ENCODE measurements at places on chromosomes 5 and 9.

DNA sequence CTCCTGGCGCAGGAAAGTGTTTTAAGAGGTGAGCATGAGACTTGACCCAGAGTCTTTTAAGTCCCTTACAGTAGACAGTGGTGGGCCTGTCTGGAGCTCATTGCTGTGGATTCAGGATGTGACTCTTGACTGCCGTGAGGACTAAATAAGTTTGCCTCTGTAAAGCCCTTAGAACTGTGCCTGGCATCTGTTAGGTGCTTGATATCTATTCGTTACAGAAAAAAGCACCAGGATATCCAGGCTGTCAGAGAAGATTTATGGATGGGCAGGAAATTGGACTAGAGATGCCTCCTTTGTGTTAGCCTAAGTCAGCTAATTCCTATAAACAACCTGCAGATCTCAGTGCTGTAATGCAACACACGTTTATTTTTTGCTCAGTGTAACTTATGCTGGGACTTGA is 12.6 kb downstream of the ERGIC1 start:
- DNase-seq: no peak

DNA sequence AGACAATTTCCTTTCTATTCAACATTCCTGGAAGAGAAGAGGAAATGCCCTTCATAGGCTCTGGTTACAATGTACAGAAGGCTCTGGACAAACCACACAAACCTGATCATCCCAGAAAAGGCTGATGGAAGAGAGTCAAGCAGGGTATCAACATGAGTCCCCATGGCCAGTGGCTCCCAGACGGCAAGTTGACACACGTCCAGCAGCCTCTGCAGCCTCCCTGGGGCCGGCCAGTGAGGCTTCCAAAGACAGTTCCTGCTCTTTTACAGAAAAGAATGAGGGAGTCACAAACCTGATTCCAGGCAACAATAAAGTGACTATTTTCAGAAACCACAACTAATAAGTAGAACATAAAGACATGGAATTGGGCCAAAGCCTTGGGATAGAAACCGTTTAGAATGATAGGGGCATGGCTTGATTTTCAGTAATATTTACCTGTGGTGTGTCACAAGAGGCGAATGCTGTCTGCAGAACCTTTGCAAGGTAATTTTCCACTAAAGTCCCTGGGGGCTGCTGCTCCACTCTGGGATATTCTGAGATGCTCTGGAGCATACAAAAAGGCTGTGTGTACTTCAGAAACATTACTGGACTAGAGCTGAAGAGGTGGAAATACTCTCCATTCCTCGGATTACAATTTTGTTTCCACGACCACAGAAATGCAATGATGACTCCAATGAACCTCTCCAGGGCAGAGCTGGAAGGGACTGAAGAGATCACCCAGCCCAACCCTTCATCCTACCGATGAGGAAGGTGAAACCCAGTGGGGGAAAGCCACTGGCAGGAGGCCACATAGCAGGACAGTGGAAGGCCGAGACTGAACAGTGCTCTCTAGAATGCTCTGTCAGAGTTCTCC is 10.4 kb downstream of the MED27 start:
- DNase-seq: no peak

GRCh38 chr9:70477146-70477745 is 62.8 kb upstream of the KLF9 start:
- no peak for DNase-seq

DNA sequence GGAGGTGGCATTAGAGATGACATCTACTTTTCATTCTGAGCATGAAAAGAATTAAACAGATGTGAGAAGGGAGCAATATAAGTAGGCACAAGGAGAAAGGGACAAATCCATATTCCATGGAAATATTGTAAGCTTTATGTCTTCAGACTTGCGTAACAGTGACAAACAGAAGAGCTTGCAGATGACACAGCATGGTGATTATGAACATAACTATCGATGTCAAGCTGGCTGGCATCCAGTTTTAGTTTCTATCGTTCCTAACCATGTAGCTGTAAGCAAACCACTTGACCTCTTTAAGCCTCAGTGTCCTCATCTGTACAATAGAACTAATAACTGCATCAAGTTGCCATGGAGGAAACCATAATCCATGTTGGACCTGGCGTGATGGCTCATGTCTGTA is 246.7 kb upstream of the ADRA1B start:
- no peak for DNase-seq

- no peak for DNase-seq
Measured at GRCh38 chr5:74963407-74963806, 89.0 kb downstream of the GCNT4 start.

GRCh38 chr9:116116393-116116792 is 37.2 kb upstream of the PAPPA start:
- DNase-seq: no peak

DNA sequence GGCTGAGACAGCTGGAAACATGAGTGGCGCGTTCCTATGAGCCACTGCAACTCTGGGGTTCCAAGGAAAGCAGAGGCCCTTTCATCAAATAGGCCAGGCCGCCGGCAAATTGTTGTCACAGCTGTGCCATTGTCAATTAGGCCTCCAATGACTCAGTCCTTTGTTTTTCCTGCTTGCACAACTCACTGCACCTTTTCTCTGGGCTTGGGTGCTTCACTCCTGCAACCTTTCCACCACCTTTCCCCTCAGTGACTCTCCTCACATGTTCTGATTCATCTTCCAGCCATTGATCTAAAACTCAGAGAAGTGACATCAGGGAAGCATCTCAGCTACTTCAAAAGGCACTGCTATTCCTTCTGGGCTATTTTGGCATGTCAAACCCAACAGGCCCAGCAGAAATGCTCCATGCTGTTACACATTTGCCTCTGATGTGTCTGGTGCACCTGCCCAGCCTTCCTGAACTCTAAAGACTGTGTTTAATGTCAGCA is 653.7 kb downstream of the NR2F1-AS1 start:
- no peak for DNase-seq

DNA sequence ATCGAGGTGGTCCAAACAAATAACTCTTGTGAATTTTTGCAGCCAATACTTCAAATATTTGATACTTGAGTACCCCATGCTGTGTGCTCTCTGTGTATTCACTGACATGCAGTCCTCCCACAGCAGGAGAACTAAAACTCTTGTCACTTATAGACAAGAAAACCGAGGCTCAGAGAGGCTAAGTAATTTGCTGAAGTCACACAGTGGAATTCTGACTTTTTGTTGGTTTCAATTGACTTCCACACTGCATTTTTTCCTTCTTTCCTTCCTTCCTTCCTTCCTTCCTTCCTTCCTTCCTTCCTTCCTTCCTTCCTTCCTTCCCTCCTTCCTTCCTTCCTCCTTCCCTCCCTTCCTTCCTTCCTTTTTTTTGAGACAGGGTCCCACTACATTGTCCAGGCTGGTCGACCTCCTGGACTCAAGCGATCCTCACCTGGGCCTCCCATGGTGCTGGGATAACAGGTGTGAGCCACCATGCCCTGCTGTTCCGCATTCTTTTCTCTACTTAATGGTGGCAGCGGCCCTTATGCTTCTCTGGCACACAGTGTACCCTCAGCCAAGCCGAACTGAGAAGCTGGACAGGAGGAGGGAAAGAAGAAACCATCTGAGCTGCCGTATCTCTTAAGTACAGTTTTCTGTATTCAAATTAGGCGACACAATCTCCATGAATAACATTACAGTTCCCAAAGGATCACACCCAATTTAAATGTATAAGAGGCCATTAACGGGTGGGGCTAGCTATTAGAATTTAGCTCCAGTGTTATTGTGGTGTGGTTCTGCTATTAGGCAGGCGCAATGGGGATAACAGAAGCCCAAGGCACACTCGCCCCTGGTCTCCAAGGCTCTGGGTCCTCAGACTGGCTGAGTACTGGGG is 38.4 kb upstream of the GRHPR start:
- DNase-seq: no peak

DNA sequence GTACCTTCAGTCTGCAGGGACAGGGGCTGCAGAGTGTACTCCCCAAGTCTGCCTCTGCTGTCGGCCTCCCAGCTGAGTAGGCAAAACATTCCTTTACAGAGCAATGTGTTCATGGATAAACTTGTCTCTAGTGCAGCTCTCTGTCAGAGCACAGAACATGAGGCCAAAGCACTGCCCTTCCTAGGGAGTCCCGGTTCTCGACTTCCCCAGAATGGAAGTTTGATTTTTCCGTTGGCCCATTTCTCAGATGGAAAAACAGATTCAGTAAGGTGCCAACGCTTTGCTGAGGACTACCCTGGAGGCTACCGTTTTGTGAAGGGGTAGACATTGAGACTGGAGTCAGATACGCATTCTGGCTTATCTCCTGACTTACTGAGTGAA is 422 bp upstream of the TRIM32 start:
- DNase-seq: no peak

DNA sequence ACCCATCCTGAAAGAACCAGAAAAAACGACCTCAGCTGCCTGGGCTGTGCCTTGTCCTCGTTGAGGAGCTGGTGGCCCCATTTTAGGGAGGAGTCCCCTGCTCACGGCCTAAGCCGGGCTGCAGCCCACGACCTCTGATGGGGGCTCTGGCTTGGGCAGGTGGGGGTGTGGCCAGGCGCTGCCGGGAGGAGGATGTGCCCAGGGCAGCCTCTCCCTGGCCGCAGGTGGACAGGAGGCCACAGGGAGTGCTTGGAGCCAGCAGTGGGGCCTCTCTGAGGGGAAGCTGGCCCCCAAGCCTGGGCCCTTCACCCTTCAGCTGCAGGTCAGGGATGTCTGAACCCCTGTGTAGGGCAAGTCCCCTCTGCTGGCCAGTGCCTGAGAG is 2.5 kb downstream of the DIPK1B start:
- no peak for DNase-seq

DNA sequence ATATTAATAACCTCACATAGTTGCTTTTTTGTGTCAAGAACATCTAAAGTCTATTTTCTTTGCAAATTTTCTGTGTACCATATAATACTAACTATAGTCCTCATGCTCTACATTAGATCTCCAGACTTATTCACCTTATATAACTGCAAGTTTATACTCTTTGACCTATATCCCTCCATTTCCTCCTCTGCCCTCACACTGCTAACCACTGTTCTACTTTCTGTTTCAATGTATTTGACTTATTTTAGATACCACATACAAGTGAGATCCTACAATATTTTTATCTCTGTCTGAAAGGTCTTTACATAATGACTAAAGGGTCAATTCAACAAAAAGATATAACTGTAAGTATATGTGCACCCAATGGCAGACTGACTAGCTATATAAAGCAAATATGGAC is 789.7 kb upstream of the ZNF608 start:
- no peak for DNase-seq

DNA sequence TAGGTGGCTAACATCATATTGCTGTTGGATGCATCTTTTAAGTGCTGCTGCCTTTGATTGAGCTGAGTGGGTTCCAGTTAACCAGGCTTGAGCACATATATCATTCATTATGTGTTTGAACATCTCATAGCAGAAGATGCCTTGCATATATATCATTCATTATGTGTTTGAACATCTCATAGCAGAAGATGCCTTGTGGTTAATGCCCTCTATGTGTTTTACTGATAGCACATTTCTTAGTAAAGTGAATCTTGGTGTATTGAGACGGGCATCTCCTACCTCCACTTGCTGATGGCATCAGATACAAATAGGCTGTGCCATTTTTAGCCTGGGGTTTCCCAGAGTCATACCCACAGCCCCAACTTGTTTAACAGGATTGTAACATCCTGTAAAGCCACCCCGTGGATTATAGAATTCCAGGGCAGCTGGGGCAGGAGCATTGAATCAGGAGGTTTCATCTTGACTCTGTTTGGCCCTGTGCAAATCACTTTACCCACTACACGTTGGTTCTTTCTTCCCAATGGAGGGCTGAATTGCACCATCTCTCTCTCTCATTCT is 26.5 kb downstream of the MTAP start:
- DNase-seq: no peak

DNA sequence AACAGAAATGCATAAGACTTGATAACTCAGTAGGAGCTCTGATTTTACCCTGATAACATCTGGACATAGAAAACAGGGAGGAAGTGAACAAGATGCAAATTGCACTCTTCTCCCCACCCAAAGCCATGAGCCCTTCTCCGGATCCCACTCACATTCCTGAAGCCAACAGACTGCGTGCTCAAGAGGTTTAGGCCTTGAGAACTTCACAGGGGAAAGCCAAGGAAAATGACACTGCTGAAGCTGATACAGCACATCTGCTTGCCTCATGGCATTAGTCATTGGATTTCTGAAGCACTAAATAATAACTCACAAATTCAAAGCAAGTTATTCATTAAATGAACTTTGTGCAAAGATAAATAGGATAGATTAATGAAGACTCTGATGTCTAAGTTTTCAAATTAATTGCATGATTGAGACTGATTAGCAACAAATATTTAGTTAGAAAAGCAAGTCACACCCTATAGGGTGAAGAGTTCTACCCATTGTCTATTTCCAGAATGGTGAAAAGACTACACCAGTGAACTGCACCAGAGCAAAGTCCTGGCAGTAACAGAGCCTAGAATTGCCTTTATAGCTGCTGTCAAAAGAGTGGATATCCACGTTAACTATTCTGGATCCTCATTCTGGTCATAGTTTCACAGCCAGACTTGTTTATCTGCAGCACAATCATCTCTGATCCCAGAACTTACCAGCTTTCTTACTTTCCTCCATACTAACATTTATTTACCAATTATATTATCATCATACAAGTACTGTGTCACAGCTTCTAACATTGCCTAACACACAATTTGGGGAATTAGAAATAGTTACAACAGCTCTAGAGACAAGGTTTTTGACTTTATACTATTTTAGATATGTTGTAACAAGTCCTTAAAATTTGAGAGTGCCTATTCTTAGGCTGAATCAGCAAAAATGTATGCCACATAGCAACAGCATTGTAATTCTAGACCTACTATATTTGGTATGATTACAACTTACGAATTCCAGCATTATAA is 432.1 kb upstream of the RGMB start:
- DNase-seq: no peak

DNA sequence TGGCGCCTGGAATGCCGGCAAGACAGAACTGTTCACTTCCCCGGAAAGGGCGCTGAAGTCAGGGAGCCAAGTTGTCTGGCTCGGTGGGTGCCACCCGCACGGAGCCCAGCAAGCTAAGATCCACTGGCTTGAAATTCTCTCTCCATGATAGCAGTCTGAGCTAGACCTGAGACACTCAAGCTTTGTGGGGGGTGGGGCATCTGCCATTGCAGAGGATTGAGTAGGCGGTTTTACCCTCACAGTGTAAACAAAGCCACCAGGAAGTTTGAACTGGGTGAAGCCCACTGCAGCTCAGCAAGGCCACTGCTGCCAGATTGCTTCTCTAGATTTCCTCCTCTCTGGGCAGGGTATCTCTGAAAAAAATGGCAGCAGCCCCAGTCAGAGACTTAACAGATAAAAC is 277.4 kb downstream of the SLCO4C1 start:
- no peak for DNase-seq

GRCh38 chr5:122401976-122402725 is 90.1 kb downstream of the SNCAIP start:
- no peak for DNase-seq

GRCh38 chr9:3337515-3338225 is 188.1 kb downstream of the RFX3 start:
- no peak for DNase-seq

DNA sequence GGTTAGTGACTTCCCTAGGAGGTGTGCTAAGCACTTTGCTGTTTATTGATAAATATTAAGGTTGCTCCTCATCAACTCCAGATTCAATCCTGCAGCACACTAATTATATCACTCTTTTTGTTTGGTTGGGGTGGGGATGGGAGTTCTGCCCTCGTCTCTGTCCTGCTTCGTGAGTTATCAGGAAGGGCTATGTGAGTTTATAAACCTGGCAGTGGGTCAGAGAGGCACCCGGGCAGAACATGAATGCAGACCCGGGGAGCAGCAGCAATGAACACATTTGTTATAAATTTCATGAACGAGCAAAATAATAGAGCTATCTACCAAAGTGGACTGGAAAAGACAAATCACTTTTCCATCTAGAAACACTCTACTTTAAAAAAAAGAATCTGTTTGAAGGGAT is 125.5 kb upstream of the WWC1 start:
- no peak for DNase-seq

Measured in stimulated activated CD8-positive, alpha-beta memory T cell treated with anti-CD3 and anti-CD28 coated beads, Interleukin-7, amount 100 ng/mL, for 24 hours (primary cell).